Spleen (tissue), 13 donors: ENCODE measurements at places on chromosomes 2 and 18. TPM values are rescaled to one million over a fixed set of nuclear protein-coding genes. Genes with fewer than 3 reads are reported as not detected.
A peak's percentile ranks its signal among the peaks of the same experiment; 100 is the strongest.

DNA sequence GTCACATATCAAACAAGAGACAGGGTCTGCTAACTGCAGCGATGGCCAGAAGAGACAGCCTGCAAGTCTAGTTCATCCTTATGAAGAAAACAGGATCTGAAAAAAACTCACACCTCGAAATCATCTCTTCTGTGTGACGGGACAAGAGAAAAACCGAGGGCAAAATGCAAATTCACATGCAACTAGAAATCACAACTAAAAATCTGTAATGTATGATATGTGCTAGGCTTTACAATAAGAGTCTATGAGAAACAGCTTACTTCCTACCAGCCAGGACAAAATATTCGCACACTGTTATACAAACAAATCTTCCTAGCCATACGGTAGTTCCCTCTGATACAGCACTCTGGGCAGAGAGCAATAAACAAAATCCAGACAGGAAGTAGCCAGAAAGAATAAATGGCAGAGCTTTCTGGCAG is 48.8 kb downstream of the ANKRD44 start:
- DNase-seq, result no peak

DNA sequence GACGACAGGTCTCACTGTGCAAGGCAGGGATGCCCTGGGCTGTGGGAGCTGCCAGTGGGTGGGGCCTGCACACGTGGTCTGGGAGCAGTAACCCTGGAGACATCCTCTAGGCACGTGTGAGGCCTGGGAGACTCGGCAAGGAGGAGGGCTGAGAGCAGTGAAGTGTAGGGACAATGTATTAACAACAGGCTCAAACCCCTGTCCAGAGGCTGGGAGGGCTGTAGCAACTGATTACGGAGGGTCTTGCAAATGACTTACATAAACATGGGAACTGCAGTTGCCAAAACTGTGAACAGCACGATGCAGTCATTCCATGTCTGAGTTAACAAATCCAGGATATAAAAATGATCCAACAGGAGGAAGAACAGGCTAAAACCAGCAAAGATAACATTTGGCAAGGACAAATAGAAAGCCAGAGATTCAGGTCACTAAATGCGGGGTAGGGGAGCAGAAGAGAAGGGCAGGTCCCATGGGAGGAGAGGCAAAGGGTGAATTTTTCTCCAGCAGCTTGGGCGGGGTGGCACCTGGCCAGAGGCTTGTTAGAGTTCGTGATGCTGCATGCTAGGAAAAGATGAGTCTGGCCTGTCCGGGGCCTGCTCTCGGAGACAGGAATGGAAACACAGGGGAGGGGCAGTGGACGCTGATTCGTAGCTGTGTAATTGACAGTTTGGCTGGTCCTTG is 44.9 kb downstream of the CYP27C1 start:
- peak; percentile 48 for DNase-seq

GPR55 gene
- 0.86 TPM for polyA plus RNA-seq

DNA sequence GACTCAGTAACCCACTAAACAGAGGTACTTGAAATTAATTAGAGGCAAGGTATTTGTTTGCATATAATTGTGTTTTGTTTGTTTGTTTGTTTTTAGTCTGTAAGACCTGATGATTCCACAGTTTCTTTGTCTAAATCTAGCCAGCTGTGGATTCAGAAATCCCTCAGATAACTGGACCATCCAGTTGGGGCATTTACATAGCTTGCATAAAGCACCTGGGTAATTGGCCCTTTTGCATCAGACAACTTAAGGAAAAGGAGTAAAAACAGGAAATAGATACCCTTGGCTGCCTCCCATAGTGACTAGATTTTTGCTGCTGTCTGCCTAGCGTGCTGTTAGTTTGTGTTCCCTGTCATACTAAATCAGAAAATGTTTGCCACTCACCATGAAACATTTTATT is 46.6 kb upstream of the XIRP2 start:
- DNase-seq, result no peak

SNTG2 gene
- polyA plus RNA-seq, result 17.1 TPM

- DNase-seq, result no peak
Measured at GRCh38 chr2:225465827-225466226, 66.3 kb downstream of the NYAP2 start.

NAPG gene
- polyA plus RNA-seq, result 9.4 TPM

ALS2 gene
- 2.7 TPM for polyA plus RNA-seq

GRCh38 chr2:27408601-27409320 is 630 bp downstream of the PPM1G start:
- DNase-seq, result no peak

VWC2L gene
- polyA plus RNA-seq, result not detected

GRCh38 chr2:119700866-119701265 is 21.9 kb downstream of the TMEM177 start:
- DNase-seq, result no peak

GRCh38 chr18:66838340-66838987 is 234.6 kb upstream of the CDH19 start:
- DNase-seq, result peak; percentile 28

PRKAG3 gene
- polyA plus RNA-seq, result not detected

ERMN gene
- 2.4 TPM for polyA plus RNA-seq

GRCh38 chr2:125837128-125837527 is 818.8 kb upstream of the GYPC start:
- DNase-seq, result no peak

- no peak for DNase-seq
Measured at GRCh38 chr2:107669335-107669734, 157.4 kb upstream of the RGPD4 start.

DNA sequence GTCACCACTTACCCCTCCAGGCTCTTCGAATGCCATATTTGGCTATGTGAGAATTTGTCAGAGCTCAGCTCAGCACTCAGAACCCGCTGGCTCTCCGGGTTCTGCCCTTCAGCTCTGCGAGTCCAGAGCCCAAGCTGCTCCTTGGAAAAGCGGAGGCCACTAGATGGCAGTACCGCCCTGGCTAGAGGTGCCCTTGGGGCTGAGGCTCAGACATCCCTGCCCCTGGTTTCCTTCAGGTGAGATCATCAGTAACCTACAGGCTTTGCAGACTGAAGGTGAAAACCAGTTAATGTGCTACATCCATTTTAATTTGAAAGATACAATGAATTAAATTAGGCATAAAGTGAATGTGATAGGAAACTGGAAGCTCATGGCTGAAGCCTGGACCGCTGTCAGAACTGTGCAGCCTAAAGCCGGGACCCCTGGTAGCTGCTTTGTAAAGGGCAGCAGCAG is 285.6 kb downstream of the AGAP1 start:
- DNase-seq, result no peak

DNA sequence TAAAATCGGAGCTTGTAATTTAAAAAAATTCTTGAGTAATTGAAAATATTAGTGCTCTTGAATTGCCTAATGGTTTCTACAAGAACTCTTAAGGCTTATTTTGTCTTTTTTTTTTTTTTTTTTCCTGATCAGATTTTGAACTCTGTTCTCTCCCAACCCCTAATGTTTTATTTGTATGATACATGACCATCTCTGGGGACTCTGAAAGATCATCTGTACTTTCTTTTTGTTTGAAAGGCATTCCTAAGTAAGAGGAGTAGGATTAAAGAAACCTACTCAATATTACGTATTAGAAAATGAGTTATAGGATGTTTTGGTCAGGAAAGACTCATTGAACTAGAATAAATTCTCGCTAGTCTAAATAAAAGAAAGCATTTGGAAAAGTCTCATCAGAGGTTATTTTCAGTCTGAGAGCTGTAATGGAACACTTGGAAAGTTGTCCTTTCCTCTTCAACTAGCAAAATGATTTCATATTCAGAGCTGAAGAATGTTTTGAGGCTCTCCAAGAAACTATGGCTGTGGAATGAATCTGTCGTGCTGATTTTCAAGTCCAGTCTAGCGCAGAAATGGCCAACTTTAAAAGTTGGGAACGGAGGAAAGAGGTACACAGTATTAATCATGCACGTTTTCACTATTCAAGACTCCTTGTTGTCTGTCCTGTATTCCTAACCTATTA is 182.7 kb downstream of the PRPF40A start:
- DNase-seq, result no peak

SPP2 gene
- not detected for polyA plus RNA-seq
